Activated CD8-positive, alpha-beta T cell treated with anti-CD3 and anti-CD28 coated beads for 36 hours (primary cell): ENCODE measurements at places on chromosomes 1 and 21. TPM values are rescaled to one million over a fixed set of nuclear protein-coding genes. Genes with fewer than 3 reads are reported as not detected.

Gene INKA2
- total RNA-seq: 1.7 TPM

Gene FNDC10
- total RNA-seq: 2.8 TPM

Gene OSCP1
- total RNA-seq: 1.5 TPM

Gene CD1B
- not detected for total RNA-seq

Gene CRYBG2
- total RNA-seq: 4.5 TPM

DNA sequence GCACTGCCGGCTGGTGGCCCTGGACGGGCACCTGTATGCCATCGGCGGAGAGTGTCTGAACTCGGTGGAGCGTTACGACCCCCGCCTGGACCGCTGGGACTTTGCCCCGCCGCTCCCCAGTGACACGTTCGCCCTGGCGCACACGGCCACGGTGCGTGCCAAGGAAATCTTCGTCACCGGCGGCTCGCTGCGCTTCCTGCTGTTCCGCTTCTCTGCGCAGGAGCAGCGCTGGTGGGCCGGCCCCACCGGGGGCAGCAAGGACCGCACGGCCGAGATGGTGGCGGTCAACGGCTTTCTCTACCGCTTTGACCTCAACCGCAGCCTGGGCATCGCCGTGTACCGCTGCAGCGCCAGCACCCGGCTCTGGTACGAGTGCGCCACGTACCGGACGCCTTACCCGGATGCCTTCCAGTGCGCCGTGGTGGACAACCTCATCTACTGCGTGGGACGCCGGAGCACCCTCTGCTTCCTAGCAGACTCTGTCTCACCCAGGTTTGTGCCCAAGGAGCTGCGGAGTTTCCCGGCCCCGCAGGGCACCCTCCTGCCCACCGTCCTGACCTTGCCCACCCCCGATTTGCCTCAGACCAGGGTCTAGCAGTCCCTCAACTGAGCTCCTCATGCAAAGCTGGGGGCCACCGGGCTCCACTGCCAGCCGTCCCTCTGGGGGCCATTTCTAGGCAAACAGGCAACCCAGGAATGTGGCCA lies 2.1 kb downstream of the KLHDC7A start:
- DNase-seq: no peak

- no peak for DNase-seq
Measured at GRCh38 chr21:42566524-42567213, 53.0 kb downstream of the SLC37A1 start.

DNA sequence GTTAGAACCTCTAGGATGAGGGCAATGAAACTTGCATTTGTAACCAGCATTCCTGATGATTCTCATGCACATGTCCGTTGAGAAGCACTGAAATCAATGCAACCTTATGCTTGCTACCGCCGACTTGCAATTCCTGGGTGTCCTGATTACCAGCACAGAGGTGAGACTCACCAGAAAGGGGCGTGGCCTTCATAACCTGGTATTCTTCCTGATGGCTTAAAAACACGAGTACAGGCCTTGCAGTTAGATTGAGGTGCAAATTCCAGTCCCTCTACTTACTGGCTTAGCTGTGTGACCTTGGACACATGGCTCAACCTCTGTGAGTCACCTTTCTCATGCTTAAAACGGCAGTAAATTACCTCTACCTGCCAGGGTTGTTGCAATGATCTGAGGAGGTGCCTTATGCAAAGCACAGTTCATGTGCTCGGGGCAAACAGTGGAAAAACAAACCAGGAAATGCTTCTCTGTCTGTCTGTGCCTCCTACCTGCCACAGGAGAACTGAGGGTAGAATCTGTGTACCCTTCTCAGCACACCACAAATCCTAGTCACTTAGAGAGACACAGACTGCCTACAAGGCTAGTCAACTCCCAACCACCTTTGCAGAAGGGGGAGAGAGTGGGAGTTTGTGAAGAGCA lies 39.1 kb upstream of the ECE1 start:
- DNase-seq: no peak

DNA sequence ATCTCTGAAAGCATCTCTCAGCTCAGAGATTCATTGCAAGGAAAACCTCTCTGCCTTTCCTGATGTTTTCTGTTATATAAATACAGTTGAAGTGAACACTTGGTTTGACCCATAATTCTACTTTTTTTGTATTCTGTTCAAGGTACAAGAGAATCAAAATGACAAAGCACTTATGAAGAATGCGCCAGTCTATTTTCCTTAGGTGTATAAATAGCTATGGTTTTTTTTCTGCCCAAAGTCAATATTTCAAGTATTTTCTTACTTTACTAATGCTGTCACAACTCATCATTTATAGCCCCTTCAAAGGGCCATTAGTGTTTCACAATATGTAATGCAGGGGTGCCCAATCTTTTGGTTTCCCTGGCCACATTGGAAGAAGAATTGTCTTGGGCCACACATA lies 142.5 kb upstream of the C1orf105 start:
- DNase-seq: no peak

DNA sequence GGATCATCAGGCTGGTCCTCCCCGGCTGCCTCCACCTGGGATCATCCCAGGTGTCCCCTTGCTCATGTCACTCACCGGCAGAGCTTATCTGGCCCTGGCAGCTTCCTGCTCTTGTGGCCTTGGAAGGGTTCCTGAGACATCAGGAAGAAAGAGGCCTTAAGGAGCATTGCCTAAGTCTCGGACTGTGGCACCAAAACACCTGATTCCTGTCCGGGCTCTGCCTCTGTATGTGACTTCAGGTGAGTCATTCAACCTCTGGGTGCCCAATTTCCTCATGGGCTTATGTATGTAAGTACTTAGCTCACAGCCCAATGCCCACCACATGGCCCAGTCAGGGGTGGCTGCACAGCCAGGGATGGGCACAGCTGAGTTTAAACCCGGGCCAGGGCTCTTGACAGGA lies 255.9 kb upstream of the VAMP3 start:
- DNase-seq: no peak

DNA sequence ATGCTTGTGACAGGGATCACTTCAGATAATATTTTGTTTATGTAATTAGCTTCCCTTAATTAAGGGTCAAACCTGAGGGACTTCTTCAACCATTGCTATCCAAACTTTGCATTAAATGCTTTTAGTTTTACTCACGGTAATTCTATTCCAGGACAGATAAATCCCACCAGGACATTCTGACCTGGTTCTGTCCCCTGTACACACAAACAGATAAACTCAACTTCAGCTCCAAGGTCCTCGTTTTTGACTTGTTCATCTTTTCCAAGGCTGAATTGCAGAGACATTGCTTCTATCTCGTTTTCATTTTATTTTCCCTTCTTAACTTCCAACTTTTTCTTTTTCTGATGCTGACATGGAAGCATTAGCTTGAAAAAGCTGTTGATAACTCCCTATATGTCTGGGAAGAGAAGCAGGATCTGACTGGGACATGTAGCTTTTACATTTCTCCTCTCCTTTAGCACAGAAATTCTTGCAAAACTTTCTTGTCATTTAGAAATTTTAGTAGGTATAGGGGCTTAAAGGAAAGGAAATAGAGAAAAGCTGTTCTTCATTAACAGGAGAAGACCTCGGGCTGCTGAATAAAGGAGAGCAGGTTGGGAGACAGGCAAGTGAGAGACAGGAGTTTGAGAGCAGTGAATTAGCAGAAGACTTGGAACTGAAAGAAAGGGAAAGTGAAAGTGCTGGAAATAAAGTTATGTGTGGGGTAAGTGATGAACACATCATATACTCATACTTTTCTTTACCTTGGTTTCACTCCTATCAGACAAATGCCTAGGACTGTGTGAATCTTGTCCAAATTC lies 231.7 kb upstream of the B3GALT2 start:
- no peak for DNase-seq

GRCh38 chr1:202049129-202049528 lies 38.7 kb downstream of the ELF3 start:
- no peak for DNase-seq

DNA sequence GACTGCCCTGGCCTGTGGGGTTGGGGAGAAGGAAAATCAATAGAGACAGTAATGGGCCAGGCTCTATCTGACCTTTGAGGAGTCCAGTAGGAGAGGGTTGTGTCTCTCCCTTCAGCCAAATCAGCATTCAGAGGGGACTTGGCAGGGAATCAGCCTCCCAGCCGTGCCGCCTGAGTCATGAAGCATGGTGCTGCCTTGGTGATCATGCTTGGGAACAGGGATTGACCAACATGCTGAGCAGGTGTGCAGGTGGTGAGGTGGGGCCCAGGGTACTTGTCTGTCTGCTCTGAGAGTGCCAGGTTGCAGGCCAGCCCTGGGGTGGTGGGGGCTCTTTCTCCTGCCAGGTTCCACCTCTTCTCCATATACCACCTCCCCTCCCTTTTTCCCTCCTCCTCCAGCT lies 58.9 kb upstream of the TLR5 start:
- no peak for DNase-seq
